ENCODE measurements at places on chromosomes 16 and 17. TPM values are rescaled to one million over a fixed set of nuclear protein-coding genes. Genes with fewer than 3 reads are reported as not detected.

DNA sequence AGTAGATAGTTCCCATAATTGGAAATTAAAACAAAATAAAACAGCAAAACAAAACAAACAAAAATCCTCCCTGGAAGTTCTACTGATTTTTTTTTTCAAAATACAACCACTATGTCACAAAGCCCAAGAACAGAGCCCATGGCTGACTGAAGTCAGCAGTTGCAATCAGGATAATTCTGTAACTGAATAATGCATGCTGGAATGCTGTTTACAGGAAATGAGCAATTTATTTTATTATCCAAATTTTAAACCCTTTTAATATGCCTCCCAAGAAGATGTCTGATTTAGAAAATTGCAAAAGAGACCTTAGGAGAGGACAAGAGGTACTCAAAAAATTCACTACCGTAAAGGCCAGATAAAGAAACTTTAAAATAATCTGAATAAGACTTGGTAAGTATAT, 578.2 kb downstream of the TOX3 start:
- no peak for DNase-seq

GRCh38 chr16:84604477-84605013, 13.3 kb downstream of the COTL1 start:
- DNase-seq = no peak

The MPP2 gene
- 0.63 TPM for total RNA-seq

The ABCA9 gene
- total RNA-seq = not detected

DNA sequence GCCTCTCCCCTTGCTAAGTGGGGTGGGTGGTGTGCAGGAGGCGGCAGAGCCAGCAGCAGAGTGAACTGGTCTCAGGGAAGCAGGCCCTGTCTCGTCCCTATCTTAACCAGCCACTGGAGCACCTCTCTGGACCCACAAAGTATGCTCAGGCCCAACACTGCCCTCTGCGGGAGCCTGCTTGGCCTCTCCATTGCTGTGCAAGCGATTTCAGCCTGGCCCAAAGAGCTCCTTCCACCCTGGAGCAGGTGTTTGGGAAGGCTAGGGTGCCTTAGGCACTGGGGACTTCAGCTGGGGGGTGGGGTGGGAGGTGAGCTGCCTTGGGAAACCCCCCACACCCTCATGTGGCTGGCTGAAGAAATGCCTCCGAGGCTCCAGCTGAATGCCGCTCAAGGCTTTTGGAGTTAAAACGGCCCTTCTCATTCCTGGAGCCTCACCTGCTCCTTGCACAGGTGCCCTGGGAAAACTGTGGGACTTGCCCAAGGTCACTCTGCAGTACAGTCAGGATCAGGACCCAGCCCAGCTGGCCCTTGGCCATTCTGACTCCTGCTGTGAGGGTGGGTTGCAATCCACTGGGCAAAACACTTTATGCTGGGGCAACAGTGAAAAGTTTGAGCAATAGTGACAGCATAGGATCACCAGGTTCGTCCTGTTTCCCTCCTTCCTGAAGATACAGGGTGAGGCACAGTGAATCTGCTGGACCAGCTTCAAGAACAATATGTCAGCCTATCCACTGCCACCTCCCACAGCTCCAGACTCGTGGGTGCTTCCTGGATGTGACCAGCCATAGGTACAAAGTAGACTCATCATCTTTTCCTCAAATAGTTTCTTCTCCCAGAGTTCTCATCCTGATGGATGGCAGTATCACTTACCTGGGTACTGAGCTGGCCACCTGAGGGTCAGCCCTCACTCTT, 5.9 kb upstream of the UBE2O start:
- peak; percentile 88 for DNase-seq

The CACNG4 gene
- total RNA-seq = not detected

- DNase-seq = no peak
Observed at GRCh38 chr17:40470932-40471828, 27.9 kb downstream of the IGFBP4 start.

DNA sequence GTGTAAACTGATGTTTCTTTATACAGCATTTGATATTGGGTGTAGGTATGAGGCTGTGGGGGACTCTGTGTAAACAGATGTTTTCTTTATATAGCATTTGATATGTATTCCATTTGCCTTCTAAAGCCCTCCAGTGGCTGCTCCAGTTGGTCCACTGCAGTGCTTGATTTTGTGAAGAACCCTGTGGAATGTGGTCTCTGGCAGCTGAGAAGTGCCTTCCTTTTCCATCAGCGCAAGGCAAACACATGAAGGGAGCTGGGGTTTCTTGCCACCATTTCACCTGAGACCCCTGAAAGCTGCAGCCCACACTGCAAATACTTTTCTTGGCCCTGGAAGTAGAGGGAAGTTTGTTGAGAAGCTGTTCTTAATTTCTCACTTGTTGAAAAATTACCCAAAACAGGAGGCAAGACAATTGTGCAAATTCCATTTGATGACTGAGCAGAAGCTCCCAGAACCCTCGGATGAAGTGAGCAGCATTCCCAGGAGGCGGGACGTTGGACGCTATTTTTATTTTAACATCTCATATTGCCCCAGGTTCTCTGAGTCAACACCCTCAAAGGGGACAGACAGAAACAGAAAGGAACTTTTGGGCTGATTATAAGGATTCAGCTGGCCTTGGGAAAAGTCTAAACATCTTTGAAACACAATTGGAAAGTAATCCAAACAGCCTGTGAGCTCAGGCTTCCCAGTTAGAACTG, 158.5 kb upstream of the RPH3AL start:
- DNase-seq = no peak

The EVI2B gene
- 71.0 TPM for total RNA-seq

- DNase-seq = peak; percentile 71
Observed at GRCh38 chr16:53094013-53094630, 39.3 kb downstream of the CHD9 start.

GRCh38 chr17:14205992-14206461, 30.6 kb downstream of the CDRT15 start:
- DNase-seq = no peak

The TBC1D3I gene
- 0.79 TPM for total RNA-seq

The RHBDL1 gene
- total RNA-seq = 3.6 TPM

DNA sequence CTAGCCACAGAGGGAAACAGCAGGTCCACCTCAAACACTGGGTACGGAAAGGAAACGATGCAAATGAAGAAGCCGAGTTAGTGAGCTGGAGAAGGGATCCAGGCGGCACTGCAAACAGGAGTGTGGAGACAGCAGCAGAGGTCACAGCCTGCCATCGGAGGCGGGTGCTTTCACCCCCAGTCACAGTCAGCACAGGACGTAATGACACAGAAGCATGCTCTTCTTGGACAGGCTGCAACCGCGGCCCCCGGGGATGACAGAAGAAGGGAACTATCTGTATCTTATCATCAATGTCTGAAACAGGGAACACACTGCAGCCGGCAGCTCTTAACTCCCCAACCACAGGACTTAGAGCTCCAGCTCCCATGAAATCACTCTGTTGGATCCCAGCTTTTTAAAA, 16.1 kb upstream of the SLC38A8 start:
- DNase-seq = no peak

GRCh38 chr16:25546791-25547190, 145.0 kb upstream of the HS3ST4 start:
- DNase-seq = no peak

DNA sequence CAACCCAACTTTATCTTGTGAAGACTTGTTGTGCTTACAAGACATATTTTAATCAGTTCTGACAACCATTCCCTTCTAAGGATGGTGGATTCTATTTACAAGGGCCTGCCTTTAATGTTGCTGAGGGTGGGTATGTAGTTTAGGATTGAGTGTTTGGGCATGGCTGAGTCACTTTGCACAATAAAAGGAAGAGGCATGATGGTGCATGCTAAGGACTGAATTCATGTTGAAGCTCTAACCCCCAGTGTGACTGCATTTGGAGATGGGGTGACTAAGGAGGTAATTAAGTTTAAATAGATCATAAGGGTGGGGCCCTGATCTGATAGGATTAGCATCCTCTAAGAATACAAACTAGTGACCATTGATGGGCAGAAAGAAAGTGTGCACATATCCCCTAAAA, 196.1 kb upstream of the HS3ST3A1 start:
- DNase-seq = no peak

DNA sequence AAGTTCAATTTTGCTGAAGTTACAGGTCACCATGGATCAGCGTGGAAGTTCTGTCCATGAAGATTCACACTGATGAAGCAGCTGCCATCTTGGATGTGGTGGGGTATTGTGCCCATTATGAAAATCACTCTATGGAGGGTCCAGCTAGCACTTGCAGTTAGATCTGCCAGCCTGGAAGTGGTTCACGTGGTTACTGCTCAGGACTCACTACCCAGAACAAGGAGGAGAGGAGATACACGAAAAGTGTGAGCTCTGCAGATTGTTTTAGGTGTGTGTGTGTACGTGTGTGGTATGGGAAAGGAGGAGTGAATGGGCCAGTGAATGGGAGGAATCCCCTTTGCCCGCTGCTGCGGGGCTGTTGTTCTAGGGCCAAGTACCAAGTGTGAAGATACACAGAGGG, 333.4 kb downstream of the MAF start:
- no peak for DNase-seq

- DNase-seq = no peak
Observed at GRCh38 chr16:10579965-10580882, at the start of gene EMP2. Gene EMP2 (minus strand): TSS chr16:10580598. CDS start chr16:10547617, 32,981 bp downstream.

DNA sequence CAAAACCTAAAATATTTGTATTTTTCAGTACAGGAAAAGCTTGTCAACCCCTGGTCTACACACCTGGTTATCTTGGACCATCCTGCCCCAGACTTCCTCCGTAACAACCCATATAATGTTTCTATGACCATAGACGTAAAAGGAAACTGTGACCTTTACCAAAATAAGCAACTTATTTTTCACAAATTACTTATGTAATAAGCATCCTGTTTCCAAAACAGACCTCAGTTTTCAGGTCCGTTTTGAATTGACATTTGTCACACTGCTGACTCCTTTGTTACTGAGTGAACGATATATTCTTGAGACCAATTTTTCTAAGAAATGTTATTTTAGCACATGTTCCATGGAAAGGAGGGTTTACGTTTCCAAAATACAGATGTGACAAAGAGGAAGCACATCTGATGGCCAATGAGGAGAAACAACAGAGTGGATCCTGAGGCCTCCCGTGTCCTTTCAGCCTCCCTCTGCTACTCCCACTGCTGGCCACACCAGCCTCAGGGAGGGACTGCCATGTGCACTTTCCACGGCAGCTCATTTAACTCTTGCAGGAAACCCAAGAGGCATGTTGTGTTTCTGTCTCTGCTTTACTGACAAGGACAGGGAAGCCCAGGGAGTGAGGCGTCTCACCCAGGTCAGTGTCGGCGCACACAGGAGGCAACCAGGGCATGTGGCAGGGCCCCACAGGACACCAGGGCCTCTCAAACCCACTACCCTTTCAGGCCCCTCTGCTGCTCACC, 20.1 kb upstream of the ALDH3A1 start:
- peak; percentile 77 for DNase-seq

GRCh38 chr16:1054660-1055556, 17.6 kb upstream of the SSTR5 start:
- DNase-seq = peak; percentile 7

The GPR142 gene
- total RNA-seq = not detected

- DNase-seq = no peak
Observed at GRCh38 chr17:21199856-21200255, 14.1 kb downstream of the TMEM11 start.

Data from OCI-LY7 (cell line).